ENCODE measurements at places on chromosomes 4 and X.

GRCh38 chrX:72492499-72492898 lies 80.1 kb downstream of the HDAC8 start:
- DNase-seq = no peak

GRCh38 chrX:66684196-66684595 lies 45.3 kb upstream of the EDA2R start:
- DNase-seq = no peak

GRCh38 chr4:40238700-40239548 lies 42.1 kb downstream of the RHOH start:
- peak; percentile 58 for DNase-seq

GRCh38 chr4:182067828-182068227 lies 175.4 kb upstream of the TENM3 start:
- DNase-seq = no peak

DNA sequence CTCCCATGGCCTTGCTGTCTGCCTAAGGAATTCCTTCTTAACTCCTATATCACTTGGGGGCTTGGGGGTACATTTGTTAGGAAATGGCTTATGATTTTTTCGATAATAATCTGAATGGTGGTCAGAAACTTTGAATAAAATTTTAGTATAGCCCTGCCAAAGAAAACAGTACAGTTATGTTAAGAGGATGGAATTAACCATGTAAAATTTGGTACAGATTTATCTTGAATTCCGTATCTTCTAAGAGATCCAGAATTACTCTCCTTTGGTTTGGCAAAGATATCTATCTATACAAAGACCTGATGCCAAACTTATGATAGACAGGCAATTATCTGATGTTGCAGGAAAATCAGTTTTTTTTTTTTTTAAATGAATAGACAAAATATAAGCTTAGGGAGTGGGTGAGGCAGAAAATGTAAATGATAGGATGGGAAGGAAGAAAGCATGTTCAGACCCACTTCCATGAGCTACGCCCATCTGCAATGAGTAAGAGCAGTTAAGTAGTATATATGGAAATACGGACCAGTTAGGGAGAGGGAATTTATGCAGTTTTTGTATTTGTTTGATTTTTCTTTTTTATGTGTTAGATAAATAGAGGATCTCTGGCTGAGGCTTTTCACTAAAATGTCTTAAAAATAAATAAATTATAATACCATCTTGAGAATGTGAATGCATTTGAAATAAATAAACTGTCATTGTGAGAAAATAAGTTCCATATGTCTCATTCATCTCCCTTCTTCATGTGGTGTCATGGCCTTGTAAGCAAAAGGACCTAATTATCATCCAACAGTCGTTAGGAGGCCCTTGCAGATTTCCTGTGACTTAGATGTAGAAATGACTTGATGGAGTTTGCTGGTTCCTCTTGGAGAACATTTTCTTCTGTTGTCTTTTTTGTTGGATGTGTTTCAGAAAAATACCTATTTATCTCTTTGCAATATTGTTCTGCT lies 389.6 kb downstream of the ARHGAP24 start:
- no peak for DNase-seq

- peak; percentile 45 for DNase-seq
Measured at GRCh38 chrX:38561126-38561868, at the start of gene TSPAN7. TSPAN7 (plus strand) TSS chrX:38561542; CDS start chrX:38561547, 5 bp downstream.

- peak; percentile 27 for DNase-seq
Measured at GRCh38 chr4:169009286-169010124, 550 bp downstream of the CBR4 start.

DNA sequence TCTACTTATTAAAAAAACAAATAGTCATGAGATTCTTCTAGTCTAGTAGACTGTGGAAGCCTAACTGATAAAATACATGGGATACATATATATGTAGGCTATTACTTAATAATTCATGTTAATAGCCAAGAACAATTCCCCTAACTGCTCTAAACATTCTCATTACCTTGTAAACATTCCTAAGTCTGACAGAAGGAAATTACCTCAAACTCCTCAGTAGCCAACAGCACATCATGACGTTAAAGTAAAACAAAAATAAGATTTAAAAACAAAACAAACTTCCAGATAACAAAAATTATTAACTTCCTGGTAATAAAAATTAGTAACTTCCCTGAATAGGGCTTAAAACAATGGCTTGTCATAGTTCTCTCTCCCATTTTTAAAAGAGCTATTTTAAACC lies 109.2 kb downstream of the WDFY3 start:
- DNase-seq = no peak

DNA sequence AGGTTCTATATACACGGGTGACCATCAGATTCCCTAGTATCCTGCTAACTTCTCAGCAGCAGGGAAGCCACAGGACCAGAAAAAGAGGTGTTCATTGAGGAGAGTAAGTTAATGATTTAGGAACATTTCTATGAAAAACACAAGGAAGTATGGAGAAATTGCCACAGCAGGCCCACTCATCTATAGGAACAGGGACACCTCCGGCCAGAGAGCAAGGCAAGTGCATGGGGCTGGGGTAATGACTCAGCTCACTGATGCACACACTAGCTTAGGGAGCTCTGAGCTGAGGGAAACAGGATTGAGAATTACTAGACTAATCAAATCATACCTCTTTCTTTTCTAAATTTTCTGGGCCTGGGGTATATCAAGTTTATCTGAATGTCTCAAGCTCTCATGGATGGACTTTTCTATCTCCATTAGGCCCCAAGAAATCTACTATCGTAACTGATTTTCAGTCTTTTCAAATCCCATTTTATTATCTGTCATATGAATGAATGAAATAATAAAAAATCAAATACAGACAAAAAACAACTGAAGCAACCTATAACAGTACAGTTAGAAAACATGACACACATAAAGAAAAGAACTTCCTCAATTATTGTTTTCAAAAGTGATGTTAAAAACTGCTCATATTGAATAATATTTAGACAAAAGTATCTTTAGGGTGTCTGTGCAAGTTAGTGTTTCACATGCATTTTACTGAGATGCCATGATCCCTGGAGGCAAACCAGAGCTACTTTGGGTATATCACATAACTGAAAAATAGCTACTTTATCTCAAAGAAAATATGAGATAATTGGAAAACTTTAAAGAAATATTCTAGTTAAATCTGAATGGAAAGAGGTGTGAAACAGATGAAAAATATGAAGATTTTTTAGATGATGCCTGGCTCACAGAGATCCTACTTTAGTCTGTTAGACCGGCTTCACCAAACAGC lies 89.8 kb downstream of the FBXO8 start:
- no peak for DNase-seq

DNA sequence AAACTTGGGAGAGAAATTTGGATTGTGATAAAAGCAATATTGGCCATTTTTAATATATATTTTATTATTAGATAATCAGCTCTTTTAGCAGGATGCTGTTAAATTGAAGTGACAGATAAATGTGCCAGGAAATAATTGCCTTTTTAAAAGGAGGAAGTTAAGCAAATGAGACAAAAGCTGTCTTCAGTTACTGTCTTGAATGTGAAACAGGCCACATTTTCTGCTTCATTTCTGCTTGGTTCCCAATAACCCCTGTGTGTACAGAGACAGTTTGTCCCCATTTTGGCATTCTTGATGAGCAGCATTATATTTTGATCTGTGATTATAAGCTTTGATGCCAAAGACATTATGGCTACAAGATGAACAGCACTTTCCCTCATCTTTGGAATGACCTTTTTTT lies 953 bp downstream of the EPGN start:
- DNase-seq = no peak

DNA sequence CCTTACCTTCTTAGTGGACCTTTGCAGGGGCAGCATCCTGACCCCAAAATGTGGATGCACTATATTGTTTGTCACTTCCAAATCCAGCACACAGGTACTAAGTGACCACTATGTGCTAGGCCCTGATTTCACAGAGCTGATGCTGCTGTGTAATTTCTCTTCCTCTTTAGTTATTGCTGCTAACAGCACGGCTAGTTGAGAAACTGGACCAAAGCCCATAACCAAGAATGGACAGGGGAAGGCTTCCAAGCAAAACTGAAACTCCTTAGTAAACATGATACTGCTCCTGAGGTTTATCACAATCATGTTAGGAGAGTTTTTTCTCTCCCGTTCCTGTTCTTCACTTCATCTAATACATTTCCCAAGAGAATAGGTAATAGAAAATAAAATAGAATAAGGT lies 172.9 kb upstream of the TTC29 start:
- DNase-seq = no peak

- no peak for DNase-seq
Measured at GRCh38 chr4:120921456-120922380, 808 bp downstream of the PRDM5 start.
